Naive B cell (primary cell): ENCODE measurements at places on chromosomes 12 and 14. TPM values are rescaled to one million over a fixed set of nuclear protein-coding genes. Genes with fewer than 3 reads are reported as not detected.

The POLE gene
- 2.2 TPM for polyA plus RNA-seq

The SMCO2 gene
- not detected for polyA plus RNA-seq

The GARIN6 gene
- not detected for polyA plus RNA-seq

The MAP3K9 gene
- polyA plus RNA-seq = 4.3 TPM

The ACTN1 gene
- 3.3 TPM for polyA plus RNA-seq

The KRT74 gene
- not detected for polyA plus RNA-seq

DNA sequence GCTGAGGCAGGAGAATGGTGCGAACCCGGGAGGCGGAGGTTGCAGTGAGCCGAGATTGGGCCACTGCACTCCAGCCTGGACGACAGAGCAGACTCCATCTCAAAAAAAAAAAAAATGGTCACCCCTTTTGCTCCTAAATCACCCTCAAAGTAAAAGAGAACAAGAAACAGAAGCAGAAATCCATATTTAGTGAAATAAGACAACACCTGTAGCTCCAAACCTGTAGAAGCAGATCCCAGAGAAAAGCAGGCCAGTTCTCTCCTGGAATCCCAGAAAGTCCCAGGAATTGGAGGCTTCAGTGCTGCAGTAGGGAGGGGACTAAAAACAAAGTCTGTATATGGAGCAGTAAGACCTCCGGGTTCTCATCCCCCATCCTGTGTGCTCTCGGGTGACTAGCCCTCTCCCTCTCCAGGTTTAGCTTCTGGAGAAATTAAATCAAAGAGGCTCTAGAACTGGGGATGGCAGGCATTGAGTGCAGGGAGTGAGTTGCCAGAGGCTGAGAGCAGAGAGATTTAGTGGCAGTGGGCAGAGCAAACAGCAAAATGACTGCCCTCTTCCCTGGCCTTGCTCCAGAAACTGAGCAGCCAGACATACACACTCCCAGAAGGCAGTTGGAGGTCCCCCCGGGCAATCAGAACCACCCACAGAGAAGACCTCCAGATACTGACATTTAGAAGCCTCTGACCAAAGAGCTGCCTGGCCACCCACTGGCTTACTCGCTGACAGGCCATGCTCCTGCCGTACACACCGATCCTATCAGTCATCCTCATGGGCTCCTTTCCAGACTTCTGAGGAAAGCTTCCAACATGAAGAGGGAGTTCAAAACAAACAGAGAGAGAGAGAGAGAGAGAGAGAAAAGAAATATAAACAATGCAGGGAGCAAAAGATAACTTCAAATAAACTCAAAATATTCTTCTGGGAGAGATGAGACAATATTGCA, 6.3 kb upstream of the MLXIP start:
- DNase-seq = no peak

GRCh38 chr12:111705672-111706071, 19.8 kb downstream of the ACAD10 start:
- DNase-seq = no peak

DNA sequence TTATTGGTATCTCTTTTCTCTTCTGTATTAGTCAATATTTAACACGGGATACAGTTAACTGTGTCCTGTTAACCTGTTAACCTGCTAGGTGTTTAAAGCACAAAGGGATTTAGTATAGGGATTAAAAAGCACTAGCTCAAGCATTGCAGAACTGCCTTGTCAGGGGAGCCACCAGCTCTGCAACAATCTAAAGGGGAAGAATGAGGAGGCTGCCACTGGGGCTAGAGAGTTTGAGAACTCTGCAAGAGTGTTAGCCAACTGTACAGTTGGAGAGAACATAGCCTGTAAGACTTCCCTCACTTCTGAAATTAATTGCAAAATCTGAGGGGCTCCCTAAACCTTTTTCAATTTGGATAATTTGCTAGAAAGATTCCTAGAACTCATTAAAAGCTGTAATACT, 6.5 kb upstream of the VRK1 start:
- no peak for DNase-seq

- no peak for DNase-seq
These were observed 564 bp downstream of the ATXN3 start for GRCh38 chr14:92105893-92106142.

DNA sequence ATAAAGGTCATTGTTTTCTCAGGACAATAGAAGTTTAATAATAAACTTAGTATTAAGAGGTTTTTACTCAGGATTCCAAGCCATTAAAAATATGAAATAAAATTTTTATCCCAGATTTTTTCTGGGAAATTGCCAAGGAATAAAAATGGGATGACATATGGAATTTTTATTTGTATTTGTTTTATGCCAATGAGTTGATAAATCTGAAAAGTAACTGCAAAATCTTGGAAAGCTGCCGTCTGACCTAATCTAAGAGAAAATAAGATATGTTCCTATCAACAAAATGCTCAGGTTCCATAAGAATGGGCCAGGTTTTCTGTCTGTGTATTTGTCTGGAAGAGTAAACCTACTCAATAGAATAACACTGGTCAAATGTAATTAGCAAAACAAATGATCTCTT, 22.2 kb upstream of the KERA start:
- DNase-seq = no peak

DNA sequence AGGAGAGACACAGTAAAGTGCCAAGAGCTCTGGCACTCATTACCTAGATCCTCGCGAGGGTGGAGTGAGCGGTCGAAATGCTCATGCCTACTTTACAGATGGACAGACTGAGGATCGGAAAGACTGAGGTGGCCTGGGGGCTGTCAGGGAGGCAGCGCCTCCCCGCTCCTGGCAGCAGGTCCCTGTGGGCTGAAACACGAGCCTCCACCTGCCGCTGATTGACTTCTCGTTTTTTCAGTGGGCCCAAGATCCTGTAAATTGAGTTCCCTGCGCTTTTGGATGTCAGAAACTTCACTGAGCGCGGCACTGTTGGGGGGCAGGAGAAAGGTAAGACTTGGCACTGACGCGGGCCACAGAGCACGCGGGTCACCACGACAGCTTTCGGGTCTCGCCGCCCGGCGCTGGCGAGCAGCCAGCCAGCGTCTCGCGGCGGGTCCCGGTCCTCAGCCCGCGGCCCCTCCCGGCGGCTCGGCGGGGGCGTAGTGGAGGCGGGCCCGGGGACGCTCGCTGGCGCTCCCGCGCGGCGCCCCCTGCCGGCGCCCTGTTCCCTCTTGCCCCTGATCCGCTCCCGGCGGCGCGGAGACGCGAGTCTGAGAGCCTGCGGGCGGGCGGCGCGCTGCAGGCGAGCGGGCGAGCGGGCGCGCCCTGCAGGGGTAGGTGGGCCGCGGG, 552 bp upstream of the SCN8A start:
- DNase-seq = peak; percentile 72

- no peak for DNase-seq
These were observed 11.2 kb downstream of the DIO2 start for GRCh38 chr14:80200093-80200492.

- DNase-seq = no peak
These were observed 8.3 kb upstream of the TBX5 start for GRCh38 chr12:114414031-114414865.

- no peak for DNase-seq
These were observed 112.6 kb downstream of the ZNF664 start for GRCh38 chr12:124085419-124086296.

DNA sequence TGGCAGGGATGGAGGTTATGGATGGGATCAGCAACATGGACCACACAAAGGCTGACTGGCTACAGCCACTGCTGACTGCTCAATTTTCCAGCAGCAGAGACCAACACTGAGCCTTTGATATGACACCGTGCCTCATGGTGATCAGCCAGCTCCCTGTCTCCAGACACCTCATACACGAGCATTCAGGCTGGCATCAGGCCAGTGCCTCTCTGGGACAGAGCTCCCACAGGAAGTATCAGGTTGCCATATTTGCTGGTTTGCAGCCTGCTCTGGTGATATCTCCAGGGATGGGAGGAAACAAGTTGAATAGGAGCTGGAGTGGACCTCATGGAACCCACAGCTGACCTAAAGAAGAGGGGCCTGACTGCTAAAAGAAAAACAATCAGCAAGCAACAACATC, 471.2 kb upstream of the ATXN7L3B start:
- no peak for DNase-seq

DNA sequence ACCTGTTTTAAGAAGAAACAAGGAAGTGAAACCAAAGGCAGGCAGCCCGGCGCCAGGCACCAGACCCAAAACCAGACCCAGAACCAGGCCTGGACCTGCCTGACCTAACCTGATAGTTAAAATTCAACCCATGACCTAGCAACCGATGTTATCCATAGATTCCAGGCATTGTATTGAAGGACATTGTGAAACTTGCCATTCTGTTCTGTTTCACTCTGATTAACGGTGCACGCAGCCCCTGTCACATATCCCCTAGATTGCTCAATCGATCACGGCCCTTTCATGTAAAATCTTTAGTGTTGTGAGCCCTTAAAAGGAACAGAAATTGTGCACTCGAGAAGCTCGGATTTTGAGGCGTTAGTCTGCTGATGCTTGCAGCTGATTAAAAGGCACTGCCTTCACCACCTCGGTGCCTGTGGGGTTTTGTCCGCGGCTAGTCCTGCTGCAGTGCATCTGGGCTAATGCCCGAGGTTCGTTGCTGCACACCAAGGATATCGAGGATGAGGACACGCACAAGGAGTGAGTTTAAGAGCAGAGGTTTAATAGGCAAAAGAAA, 262.5 kb upstream of the TMEM132C start:
- DNase-seq = no peak

- DNase-seq = no peak
These were observed 102.8 kb upstream of the RASSF8 start for GRCh38 chr12:25855716-25856115.

DNA sequence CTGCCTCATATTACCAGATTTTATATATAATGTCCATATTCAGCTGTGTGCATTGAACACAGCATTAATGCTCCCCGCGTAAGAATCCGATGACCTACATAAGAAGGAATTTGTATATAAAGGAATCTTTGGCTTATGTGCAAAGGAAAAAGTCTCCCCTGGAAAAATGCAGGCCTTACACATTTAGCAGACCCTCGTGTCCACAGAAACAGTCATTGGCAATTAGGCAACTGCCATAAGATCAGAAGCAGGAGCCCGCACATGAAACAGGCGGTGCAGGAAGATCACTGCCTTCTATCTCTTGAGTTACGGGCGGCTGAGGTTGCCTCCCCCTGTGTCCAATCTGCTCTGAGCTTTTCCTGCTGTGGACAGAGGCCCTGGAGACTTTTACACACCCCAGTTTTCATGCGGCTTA, 63.2 kb upstream of the RFX4 start:
- no peak for DNase-seq

DNA sequence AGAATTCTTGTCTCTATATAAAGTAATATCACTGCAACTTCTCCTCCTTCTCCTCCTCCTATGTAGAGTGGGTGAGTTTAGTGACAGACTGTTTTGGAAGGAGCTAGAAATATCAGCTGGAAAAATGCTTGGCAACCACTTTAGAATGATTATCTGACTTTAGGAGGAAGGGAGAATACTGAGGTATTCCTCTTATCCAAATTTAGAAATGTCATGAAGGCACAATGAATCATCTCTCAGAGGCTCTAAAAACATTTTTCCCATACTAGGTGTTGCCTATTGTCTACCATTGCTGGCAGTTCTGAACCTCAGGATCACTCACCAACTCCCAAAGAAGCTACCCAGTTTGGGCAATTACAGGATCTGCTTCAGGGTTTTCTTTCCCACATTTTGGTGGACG, 306.6 kb upstream of the ATP2B1 start:
- DNase-seq = no peak

DNA sequence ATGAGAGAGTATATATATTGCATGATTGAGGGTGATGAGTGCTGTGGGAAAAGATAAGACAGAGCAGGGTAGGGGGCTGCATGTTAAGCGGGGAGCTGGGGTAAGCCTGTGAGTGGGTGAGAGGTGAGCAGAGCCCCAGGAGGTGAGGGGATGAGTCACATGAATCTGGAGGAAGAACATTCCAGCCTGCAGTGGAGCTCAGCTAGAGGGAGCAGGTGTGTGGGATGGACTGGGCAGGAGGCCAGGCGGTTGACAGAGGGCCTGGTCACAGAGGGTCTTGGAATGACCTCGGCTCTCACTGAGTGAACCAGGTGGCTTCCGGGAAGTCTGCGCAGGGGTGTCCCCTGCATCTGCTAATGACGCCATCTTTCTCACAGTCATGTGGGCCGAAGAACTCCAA, 44.4 kb downstream of the GIT2 start:
- DNase-seq = no peak

DNA sequence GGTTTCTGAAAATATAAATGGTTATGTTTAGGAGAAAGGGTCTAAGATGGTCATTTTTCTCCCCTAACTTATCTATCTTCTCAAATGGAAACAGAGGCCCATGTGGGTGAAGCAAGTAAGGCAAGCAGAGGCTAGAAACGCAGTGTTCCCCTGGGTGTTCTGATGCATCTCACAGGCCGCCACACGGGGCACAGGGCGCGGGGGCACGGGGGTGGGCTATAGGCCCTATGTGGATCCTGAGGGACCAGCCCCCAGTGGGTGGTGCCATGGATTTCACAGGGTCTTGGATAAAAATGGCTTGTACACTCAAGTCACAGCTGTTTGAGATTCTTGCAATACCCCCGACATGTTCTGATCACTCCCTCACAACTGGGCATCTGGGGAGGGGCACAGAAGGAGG, 17.7 kb downstream of the ACTN1 start:
- DNase-seq = no peak

GRCh38 chr14:91140672-91141071, 26.8 kb downstream of the DGLUCY start:
- no peak for DNase-seq

- no peak for DNase-seq
These were observed 217.5 kb downstream of the DPY19L2 start for GRCh38 chr12:63450816-63451215.

DNA sequence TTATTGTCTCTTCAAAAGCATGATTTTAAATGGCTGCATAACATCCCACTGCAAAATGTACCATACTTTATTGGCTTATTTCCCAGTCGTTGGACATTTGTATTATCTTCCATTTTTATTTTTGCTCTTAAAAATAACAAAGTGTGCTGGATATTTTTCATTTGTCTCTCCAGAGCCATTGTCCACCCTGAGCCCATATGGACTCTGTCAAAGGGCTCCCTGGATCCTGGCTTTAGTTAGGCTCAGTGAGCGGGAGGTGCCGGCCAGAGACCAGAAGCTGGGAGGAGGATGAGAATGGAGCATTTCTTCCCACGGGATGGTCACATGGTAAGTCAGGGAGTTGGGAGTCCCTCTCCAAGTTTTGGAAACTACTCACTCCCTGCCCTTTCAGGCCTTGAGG, 296.9 kb downstream of the NUAK1 start:
- DNase-seq = no peak

GRCh38 chr14:54317391-54317790, 79.4 kb upstream of the CDKN3 start:
- no peak for DNase-seq

- peak; percentile 95 for DNase-seq
These were observed at the start of gene ACTR6 for GRCh38 chr12:100200463-100201181. Gene ACTR6 (plus strand): TSS chr12:100200815. CDS start chr12:100200852, 37 bp downstream.

DNA sequence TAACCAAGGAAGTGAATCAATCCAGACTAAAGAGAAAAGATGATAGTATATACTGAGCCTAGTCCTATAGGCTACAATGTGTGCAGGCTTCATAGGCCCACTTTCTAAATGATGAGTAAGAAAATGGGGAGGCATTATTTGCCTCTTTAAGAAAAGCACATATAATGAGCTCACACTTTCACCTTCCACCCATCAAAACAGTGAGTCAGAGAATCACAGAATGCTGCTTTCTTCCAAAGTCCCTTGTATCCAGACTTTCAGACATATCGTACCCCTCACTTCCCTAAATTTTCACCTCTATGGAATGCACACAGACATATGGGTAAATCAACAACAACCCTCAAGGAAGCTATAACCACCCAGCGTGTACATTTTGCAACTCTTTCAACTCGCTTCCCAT, 286.4 kb upstream of the PRKD1 start:
- no peak for DNase-seq
